T follicular helper cell (primary cell): ENCODE measurements at places on chromosomes 13 and 19.

GRCh38 chr19:10269333-10270179 is 1.4 kb upstream of the ICAM1 start:
- DNase-seq: peak; percentile 77

GRCh38 chr13:78033509-78033908 is 114.9 kb upstream of the EDNRB start:
- DNase-seq: no peak

DNA sequence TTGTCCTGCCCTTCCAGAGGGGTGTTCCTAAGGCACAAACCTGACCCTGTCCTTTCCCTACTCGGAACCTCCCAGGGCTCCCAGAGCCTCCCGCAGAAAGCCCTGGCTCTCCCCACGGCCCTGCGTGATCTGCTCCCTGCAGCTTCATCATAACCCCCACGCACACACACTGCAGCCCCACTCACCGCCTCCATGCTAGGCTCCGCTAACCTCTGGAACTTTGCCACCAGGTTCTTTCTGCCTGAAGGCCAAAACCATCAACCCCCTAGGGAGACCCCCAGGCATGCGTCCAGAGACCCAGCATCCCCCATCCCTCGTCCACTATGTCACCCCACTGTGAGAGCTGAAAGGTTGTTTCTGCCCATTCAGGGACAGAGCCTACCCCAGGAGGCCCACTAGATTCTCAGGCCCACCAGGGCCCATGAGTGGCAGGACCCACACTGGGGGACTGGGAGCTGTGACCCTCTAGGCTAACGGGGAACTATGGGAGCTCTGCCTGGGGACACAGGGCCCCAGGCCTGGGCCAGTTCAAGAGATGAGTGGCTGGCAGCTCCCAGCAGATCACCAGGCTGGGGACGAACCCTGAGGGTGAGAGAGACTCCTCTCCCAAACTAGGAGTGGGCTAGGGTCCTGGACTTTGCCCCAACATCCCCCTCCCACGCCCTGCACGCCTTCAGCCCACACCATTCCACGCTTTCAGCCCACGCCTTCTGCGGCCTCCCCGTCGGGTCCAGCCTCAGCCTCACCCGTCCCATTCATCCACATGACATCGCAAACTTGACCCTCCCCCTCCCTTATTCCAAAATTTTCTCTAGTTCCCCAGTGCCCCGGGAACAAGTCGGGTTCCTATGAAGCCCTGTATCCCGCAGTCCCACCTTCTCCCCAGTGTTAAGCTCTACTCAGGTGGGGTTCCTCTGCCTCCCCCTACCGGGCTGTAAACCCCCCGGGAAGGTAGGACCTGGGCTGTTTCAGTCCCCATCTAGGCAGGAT is 33.2 kb upstream of the PNMA8B start:
- no peak for DNase-seq

- DNase-seq: no peak
These were observed 74.0 kb downstream of the RUBCNL start for GRCh38 chr13:46313024-46313423.

DNA sequence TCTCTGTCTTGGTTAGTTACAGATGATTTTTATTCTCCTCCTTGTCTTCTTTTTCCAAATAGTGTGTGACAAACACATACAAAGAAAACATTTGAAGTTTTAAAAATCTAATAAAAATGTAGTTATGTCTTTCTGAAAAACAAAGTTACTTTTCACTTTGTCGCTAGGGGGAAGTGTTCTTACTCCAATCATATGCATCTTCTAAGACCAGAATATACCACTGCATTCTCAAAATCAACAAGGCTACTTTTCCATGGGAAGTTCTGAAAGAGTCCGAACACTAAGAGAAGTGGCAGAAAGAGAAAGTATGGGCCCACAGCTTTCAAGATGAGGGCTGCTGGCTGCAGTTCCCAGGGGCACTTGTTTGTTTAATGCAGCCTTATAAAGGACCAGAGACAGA is 208.9 kb downstream of the DCT start:
- no peak for DNase-seq

GRCh38 chr13:58876473-58876872 is 1244.9 kb downstream of the PCDH17 start:
- no peak for DNase-seq

GRCh38 chr19:13154241-13154778 is 4.1 kb downstream of the IER2 start:
- no peak for DNase-seq

- DNase-seq: no peak
These were observed 12.7 kb downstream of the LAIR1 start for GRCh38 chr19:54352041-54352440.

DNA sequence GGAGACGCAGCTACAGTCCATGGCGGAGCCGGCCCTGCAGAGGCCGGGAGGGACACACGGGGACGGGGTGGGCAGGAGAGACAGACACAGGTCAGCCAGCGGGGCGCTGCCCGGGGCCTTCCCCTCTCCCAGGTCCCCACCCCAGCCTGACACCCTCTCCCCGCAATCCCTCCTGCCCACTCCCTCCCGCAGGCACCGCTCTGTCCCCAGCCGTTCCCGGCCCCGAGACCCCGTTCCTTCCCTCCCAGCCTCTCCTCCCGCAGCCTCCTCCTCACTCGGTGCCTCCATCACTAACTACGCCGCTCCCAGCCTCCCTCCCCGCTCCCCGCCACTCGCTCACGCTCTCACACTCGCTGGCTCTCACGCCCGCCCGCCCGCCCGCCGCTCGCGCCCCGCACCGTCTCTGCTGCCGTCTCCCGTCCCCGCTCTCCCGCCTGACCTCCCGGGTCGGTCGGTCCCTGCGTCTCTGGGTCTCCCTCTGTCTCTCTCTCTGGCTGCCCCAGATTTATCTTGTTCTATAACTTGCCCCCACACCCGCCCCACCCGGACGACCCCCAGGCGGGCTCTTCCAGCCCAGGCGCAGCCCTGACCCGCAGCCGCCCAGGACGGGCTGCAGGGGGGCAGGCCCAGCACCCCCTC is 15.2 kb downstream of the ERFL start:
- no peak for DNase-seq

- DNase-seq: no peak
These were observed 213.5 kb upstream of the IRS2 start for GRCh38 chr13:109999659-110000533.

GRCh38 chr13:49932066-49932465 is 4.1 kb downstream of the SPRYD7 start:
- DNase-seq: no peak

DNA sequence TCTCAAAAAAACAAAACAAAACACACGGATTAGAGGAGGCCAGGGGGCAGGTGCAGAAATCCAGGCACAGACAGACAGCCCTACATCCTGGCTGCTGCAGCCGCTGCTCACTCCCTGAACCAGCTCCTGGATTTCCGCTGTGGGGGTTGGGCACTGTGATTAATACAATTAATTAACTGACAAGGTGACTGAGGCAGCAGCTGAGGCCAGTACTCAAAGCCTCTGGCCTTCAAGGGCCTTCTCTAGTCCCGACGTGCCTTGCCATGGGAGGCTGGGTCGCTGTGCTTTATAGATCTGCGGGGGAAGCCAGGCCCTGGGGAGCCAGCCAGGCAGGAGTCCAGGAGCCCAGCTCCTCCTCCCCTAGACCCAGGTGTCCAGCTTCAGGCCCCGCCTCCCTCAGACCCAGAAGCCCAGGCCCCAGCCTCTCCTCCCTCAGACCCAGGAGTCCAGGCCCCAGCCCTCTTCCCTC is 4.6 kb downstream of the NECTIN2 start:
- no peak for DNase-seq

DNA sequence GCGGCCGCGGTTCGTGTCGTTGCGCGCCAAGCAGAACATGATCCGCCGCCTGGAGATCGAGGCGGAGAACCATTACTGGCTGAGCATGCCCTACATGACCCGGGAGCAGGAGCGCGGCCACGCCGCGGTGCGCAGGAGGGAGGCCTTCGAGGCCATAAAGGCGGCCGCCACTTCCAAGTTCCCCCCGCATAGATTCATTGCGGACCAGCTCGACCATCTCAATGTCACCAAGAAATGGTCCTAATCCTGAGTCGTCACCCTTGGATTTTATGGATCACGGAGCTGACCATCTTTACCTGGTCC is 475 bp downstream of the MRPL57 start:
- no peak for DNase-seq

GRCh38 chr13:85700906-85701305 is 98.3 kb downstream of the SLITRK6 start:
- no peak for DNase-seq

DNA sequence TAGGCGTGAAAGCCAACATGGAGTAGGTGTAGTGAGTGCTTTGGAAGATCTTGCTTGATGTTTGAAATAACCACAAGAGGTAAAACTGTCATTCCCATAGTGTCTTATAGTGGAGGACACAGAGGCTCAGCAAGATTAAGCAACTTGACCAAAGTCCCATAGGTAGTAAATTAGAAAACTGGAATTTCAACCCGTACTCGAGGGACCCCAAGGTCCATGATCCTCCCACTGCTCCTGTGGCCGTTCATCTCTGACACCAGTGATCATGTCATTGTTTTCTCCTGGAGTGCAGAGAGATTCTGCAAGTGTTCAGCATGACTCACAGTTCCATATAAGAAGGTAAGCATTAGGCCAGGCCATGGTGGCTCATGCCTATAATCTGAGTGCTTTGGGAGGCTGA is 126.9 kb downstream of the FGF9 start:
- DNase-seq: no peak

GRCh38 chr19:5253406-5254110 is 87.1 kb downstream of the PTPRS start:
- no peak for DNase-seq

DNA sequence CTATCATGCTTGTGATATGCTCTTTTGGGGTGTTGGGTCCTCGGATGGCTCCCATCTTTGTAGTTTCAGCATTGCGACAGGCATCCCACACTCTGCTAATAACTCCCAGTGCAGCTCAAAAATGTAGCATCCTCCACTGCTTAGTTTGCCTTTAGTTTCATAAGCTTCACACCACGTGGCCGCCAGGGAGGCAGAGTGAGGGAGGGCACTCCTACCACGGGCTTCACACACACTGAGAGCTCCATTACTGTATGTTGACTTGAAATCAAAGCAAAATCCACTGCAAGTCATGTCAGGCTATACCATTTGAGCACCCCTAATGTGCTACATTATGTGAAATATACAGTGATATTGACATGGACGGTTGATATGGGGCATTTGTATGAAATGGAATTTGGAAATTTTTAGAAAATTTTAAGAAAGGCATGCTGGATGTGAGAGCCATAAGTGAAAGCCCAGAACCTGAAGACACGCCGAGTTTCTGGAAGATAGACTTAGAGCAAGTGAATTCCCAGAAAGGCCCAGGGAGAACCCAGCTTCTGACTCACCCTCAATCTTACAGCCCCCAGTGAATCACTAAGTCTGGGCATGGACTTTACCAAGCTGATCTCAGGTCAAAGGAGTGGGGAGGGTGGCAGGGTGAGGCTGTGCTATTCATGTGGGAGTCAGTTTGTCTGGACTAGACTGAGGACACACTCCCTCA is 94.1 kb downstream of the HSPH1 start:
- no peak for DNase-seq
